ENCODE measurements at places on chromosomes 3 and 15.

- DNase-seq: no peak
Measured at GRCh38 chr3:196197524-196197923, 13.7 kb downstream of the ZDHHC19 start.

GRCh38 chr15:46420990-46421389 is 786.2 kb downstream of the SQOR start:
- no peak for DNase-seq

GRCh38 chr3:119245778-119246177 is 5.1 kb upstream of the B4GALT4 start:
- no peak for DNase-seq

- no peak for DNase-seq
Measured at GRCh38 chr3:37323494-37323893, 149.1 kb upstream of the LRRFIP2 start.

GRCh38 chr3:88678747-88679146 is 428.7 kb upstream of the EPHA3 start:
- no peak for DNase-seq

DNA sequence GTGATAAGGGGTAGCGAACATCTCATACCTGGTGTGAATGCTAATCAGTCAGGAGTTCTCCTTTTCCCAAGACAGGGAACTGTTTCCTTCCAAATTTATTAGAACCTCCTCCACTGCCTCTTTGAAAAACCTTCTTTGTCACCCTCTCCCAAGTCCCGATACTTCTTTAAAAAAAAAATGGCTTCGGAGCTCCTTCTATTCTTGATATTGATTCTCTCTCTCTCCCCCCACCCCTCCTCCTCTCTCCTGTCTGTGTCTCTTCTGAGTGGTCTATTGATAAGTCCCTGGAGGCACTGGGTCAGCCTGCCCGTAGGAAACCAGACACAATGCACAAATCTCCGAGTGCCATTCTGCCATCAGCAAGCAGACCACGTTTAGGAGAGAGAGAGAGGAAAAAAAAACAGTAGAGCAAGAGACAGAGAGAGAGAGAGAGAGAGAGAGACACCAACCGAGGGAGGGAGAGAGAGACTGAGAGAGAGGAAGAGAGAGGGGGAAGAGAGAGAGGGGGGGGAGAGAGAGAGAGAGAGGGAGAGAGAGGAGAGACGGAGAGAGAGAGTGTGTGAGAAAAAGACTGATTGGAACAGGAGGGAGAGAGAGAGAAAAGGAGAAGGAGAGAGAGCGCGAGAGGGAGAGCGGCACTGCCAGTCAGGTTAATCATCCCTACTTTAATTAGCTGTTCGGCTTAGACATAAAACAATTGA is 160.9 kb downstream of the TIGIT start:
- DNase-seq: no peak

DNA sequence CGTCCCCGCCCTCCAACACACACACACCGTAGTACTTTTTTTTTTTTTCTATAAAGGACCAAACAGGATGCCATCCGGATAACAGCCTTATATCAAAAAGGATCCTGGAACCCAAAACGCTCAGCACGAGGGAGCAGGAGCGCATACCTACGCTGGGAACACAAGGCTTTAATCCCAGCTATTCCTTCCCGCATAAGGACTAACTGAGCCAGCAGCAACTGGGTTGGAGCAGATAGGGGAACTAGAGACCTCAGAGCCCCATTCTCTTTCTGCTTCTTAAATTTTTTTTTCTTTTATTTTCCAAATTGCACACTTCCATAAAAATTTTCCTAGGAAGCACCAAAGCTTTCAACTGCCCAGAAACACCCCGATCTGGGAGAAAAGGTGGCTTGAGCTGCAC is 1.3 kb downstream of the TRANK1 start:
- DNase-seq: no peak

DNA sequence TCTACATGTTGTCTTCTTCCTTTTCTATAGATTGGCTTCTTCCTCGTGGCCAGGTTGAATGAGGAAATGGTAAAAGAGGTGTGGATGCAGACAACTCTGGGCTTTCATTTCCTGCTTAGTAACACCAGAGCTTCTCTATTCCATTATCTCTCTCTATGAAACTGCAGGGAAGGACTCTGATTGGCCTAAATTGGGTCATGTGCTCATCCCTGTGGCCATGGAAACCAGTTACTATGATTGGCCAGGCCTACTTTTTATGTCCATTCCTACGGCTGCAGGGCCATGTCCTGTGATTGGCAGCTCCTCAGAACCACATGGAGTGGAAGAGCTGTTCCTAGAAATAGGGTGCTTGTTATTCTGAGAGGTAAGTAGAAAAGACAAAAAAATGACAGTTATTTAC is 486.9 kb upstream of the ADAMTS9 start:
- no peak for DNase-seq

DNA sequence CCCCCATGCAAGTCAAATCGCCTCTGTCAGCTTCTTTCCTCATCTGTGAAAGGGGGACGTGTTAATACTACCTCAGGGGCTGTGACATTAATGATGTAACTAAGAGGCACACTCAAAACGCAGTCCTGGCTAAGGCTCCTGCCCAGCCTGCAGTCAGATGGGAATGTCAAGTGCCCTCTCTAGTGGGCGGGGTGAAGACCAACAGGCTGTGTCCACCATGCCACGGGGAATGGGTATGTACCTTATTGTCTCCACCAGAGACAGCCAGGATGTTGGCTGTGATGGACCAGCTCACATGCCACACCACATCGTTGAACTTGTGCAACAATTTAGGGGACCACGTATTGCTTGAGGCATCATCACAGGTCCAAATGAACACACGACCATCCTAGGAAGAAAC is 11.0 kb upstream of the GHRL start:
- DNase-seq: no peak

- no peak for DNase-seq
Measured at GRCh38 chr3:44032487-44032886, 209.2 kb upstream of the TOPAZ1 start.

- DNase-seq: no peak
Measured at GRCh38 chr3:107264888-107265287, 112.4 kb upstream of the CCDC54 start.

- no peak for DNase-seq
Measured at GRCh38 chr15:90456236-90456635, 68.2 kb downstream of the IQGAP1 start.

DNA sequence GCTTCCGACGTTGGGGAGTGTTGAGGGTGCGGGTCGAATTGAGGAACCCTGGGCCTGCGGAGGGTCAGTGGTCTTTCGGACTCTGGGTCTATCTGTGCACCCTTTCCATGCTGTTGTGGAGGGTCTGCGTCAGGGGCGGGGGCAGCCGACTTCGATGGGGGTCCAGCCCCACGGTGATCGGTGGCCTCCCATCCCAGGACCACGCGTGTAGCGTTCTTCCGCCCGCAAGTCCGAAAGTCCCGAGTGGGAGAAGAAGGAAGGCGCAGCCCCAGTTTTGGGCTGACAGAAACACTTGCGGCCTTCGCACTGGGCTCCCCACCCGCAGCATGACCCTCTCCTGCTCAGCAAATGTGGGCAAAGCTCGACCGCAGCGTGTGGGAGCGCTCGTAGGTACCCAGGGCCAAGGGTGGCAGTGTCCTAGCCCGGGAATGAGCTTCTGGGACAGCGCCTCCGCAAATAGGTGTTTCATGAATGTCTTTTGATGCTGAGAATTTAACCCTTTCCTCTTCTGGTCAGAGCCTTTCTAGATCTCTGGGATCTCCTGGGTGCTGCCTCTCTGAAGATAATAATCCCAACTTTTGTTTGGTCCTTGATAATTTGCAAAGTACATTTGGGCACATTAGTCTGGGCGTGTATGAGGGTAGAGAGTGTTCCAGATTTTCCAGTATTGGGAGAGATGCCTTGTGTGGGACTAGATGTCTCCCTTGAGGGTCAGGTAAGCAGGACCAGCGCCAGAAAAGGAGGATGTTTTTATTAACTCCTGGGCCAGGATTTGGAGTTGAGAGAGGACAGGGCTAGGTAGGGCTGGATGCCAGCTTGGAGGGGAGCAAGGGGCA is 2.3 kb upstream of the DLL4 start:
- DNase-seq: no peak

- peak; percentile 73 for DNase-seq
Measured at GRCh38 chr15:66803182-66803729, 101.2 kb downstream of the SMAD6 start.

- no peak for DNase-seq
Measured at GRCh38 chr3:196772897-196773296, 33.2 kb downstream of the PAK2 start.

GRCh38 chr3:40191251-40191650 is 118.3 kb upstream of the EIF1B start:
- no peak for DNase-seq

- peak; percentile 66 for DNase-seq
Measured at GRCh38 chr3:111588527-111588926, 6.6 kb downstream of the ZBED2 start.

GRCh38 chr3:21938267-21938681 is 187.3 kb upstream of the ZNF385D start:
- no peak for DNase-seq

- no peak for DNase-seq
Measured at GRCh38 chr3:193851941-193852674, 259.1 kb downstream of the OPA1 start.

GRCh38 chr3:177930771-177931170 is 605.5 kb upstream of the KCNMB2 start:
- no peak for DNase-seq

DNA sequence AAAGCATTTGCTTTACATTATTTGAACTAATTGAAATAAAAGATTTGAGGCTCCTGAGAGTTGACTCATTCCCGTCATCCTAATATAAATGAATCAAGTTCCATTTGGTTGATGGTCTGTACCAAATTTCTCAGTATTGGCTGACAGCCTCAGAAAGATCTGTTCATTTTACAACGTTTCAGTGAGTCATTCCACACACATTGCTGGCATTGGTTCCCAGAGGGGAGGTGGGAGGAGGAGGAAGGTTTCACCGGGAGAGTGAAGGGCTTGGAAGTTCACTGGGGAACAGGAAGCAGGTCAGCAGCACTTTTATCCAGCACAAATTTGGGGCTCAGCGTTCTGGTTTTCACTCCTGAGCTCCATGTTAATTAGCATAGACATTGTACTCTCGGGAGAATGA is 176.7 kb upstream of the CADPS start:
- no peak for DNase-seq

- no peak for DNase-seq
Measured at GRCh38 chr3:46960081-46960701, 16.4 kb downstream of the CCDC12 start.

DNA sequence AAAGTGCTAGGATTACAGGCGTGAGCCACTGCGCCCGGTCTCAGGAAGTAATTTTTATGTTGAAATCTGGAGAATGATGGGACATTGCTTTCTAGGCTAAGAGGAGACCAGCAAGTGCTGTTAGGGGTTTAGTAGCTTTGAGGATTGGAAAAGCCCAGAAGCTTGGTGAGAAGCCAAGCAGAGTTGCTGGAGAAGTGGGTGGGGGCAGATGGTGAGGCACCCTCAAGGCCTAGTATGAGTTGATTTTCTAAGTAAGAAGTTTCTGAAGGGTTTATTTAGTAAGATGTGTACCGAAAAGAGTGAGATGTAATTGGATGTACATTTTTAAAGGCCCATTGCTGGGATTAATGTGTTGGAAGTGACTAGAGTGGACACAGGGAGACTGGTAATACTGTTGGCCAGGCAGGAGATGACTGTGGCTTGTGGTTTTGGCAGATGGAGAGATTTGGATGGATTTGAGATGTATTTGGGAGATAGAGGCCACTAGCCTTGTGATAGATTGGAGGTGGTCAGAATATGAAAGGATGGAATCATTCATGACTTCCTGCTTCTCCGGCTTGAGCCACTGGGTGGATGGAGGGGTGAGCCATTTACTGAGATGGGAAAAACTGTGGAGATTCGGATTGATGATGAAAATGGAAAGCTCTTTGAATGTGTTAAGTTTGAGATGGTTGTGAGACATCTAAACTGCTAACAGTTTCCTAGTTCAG is 2.3 kb downstream of the LRRC28 start:
- no peak for DNase-seq

- DNase-seq: peak; percentile 39
Measured at GRCh38 chr3:43497905-43498365, 123.9 kb downstream of the ANO10 start.

- no peak for DNase-seq
Measured at GRCh38 chr3:5840056-5840455, 652.5 kb downstream of the EDEM1 start.

DNA sequence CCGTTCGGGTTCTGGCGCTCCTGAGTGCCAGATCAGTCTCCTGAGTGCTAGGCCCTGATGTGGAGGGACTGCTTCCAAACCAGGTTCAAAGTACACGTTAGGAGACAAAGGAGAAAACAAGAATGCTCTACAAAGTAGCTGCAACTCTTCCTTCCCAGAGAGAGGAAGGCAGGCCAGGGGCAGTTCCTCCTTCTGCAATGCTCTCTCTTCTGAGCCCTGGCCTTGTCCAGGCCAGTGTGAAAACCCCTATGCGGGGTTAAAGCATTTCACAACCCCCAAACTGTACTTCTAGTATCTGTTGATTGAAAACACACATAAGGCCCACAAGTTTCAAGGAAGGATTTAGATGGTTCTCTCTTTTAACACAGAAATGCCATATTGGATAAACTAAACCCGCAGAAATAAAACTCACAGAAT is 9.7 kb upstream of the CALML4 start:
- DNase-seq: no peak

DNA sequence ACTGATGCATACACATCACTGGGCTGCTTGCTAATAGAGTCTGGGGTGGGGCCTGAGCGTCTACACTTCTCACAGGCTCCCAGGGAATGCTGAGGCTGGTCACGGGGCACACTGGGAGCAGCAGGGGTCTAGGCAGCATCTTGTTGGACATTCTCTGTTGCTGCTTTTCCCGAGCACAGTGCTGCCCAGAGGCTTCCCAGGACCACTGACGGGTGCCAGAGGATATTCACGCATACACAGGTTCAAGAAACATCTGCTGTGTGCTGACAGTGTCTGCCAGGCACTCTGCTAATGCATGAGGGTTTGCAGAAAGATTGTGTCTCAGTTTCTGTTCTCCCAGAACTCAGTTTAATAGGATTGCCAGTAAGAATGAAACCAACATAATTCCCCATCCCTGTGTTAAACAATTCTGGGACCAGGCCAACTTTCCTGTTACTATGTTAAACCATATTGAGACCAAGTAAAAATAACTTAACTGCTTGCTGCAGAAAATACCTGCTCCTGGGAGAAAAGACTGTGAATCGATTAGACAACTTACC is 23.9 kb upstream of the BCL2L10 start:
- no peak for DNase-seq

- DNase-seq: no peak
Measured at GRCh38 chr3:58027704-58028317, 19.6 kb downstream of the FLNB start.

- DNase-seq: peak; percentile 94
Measured at GRCh38 chr15:80160570-80161156, 7.9 kb downstream of the FAH start.

DNA sequence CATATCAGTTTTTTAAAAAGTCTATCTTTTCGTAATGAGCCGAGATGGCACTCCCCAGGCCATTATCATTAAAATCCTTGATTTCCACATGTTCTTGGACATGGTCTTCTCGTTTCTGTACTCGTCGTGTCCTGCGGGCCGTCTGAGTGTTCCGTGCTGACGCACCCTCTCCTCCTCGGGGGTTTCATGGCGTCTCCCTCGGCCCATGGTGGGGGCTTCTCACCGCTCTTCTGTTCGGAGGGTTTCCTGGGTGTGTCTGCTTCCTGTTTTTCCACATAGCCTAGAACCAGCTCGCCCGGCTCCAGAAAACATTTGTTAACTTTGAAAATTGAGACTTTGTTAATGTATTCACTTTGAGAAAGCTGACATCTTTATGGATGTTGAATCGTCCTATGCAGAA is 92.7 kb downstream of the VGLL4 start:
- DNase-seq: no peak

Measured in foreskin keratinocyte (primary cell).